Activated CD4-positive, alpha-beta T cell treated with anti-CD3 and anti-CD28 coated beads, Interleukin-2, Interleukin-6, amounts not matched to agents 100 ng/mL and 50 ng/mL, durations not matched to agents 16 hours and 8 hours (primary cell): ENCODE measurements at places on chromosomes 6 and 20.

DNA sequence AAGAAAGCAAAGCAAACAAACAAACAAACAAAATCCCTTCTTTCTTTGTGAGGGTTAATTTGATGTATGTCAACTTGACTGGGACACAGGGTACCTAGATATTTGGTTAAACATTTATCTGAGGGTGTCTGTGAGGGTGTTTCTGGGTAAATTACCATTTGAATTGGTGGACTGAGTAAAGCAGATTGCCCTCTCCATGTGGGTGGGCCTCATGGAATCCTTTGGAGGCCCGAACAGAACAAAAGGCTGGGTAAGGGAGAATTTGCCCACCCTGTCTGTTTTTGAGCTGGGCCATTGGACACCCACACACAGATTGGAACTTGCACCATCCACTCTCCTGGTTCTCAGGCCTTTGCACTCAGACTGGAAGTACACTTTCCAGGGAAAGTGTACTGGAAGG is 628.8 kb upstream of the CITED2 start:
- no peak for DNase-seq

DNA sequence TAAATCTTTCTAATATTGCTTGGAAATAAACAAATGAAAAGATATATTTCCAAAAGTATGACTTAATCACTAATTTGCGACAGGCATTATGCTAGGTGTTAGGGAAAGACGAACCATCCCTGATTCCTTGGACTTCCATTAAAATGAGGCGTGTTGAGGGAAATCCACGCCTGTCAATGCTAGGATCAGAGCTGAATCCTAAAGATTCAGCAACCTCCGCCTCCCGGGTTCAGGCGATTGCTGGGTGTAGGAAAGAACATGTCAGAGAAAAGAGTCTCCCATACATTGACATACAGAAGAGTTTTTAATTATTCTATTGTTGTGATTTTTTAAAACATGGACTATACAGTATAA is 16.8 kb upstream of the PRSS16 start:
- DNase-seq = no peak

- DNase-seq = no peak
Observed at GRCh38 chr6:158279615-158280014, 32.6 kb upstream of the TULP4 start.

- DNase-seq = no peak
Observed at GRCh38 chr6:89048288-89048923, 32.1 kb upstream of the PNRC1 start.

DNA sequence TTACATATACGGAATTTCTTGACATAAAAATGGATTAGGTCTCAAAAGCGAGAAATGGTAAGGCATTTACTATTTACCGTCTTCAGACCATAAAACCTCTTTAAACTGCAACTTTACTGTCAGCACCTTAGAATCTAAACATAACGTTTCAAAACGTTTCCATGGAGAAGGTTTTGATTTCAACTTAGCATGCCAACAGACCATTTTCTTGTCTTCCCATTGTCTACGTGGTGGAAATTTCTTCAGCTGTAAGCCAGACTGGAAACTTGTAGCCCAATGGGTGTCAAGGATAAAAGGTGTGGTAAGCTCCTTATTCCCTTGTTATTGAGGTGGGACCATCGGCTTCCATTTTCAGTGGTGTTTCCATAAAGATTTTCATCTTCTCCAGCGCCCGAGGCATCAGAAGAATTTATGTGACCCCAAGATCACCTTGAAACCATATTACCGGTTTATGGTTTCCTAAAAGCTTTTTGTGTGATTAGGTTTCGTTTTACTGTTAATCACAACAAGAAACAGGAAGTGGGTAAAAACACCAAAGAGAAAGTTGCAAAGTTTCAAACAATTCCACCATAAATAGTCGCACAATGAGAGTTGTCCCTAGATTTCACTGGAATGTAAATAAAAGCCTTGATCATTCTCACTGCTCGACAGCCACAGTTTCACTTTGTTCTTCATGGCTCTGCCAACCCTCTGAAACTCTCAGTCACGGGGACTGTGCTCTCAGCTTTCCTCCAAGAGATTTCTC is 63.0 kb upstream of the CD2AP start:
- DNase-seq = peak; percentile 21
